ENCODE measurements at places on chromosomes 1 and 21.

DNA sequence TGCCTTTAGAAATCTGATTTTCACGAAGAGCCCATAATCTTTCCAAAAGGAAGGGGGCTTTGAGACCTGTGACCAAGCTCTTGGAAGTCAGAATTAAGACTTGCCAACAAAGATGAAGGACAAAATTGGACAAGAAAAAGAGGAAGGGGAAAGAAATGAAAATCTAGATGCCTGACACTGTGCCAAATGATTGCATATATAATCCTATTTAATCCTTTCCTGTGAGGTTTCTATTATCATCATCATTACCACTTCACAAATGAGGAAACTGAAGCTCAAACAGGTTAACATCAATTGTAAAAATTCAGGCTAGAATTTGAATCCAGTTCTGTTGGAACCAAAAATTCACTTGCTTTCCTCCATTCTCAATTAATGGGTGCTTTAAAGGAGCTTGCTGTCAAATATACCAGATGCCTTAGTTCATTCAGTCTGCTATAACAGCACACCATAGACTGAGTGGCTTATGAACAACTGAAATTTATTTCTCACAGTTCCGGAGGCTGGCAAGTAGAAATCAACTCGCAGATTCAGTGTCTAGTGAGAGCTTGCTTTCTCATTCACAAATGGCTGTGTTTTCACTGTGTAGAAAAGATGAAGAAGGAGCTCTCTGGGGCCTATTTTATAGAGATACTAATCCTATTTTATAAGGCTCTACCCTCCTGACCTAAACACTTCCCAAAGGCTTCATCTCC is 197.5 kb upstream of the ST6GALNAC5 start:
- DNase-seq: no peak

DNA sequence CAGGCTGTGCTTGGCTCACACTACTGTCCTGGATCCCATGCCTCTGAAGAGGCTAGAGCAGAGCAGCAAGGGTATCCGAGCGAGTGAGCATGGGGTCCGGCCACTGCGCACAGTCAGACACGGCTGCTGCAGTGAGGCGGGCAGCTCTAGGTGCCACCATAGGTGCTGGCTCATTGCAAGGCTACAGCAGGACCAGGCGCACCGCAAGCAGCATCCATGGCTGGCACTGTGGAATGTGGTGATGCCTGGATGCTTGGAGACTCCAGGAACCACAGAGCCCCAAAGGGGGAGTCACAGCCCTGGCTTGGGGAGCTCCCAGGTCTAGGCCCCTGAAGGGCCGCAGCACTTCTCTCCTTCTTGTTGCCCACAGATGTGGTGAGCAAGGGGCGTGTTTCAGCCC is 47.2 kb downstream of the ATP6V1G3 start:
- DNase-seq: no peak

DNA sequence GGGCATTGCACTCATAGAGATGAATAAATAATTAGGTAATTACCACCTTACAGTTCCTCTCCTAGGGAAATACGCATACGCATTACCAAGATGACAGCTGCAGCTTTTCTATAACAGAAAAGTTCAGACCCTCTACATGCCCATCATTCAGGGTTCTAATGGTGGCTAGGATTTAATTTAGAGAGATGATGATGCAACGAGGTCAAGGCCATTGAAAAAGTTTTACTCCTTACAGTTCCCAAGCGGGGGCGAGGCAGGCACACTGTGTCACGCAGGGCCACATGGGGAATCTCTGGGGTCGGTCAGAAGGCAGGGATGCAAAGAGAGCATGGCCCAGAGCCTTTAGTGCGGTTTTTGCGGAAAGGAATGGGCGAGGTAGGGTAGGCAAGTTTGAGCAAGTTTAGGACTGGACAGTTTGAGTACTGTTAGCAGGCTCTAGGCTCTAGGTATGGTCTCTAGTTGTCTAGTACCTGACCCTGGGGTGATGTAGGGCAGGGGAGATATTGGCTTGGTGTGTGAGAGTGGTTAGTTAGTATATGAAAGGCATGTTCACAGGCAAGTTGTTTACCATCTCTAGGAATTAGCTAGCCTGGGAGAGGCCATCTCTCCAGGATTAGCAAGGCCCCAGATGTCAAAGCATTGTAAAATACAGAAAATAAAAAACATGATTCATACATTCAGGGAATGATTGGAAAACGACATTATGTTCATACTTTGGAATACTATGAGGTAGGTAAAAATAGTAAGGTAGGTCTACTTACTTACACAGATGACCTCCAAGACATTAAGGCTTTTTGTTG is 29.6 kb upstream of the ID3 start:
- DNase-seq: no peak

DNA sequence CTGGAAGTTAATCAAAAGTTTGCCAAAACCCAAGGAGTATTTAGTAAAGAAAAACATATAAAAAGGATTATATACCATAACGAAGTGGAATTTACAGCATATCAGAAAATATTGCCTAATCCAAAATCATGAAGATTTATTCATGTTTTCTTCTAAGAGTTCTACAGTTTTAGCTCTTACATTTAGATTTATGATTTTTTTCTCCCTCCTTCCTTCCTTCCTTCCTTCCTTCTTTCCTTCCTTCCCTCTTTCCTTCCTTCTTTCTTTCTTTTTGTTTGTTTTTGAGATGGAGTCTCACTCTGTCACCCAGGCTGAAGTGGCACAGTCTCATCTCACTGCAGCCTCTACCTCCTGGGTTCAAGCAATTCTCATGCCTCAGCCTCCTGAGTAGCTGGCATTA is 15.7 kb upstream of the PRSS38 start:
- DNase-seq: no peak

GRCh38 chr21:44334329-44335030 is 4.7 kb downstream of the CFAP410 start:
- no peak for DNase-seq

DNA sequence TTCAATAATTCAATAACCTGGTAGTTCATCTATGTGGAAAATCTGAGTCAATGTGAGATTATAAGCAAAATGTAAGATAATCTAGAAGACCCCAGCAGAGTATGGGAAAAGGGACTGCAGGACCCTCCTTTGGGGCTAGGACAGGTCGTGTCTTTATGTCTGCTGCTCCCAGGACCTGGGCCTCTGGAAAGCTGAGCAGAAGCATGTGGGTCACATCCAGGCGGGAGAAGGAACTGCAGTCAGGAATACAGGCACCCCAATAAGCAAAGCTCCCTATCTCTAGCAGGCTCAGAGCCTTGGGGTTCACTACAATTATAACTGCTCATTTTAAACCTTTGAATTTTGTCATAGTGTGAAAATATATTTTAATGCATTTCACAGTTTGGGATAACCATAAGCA is 73.9 kb upstream of the MCOLN3 start:
- no peak for DNase-seq

DNA sequence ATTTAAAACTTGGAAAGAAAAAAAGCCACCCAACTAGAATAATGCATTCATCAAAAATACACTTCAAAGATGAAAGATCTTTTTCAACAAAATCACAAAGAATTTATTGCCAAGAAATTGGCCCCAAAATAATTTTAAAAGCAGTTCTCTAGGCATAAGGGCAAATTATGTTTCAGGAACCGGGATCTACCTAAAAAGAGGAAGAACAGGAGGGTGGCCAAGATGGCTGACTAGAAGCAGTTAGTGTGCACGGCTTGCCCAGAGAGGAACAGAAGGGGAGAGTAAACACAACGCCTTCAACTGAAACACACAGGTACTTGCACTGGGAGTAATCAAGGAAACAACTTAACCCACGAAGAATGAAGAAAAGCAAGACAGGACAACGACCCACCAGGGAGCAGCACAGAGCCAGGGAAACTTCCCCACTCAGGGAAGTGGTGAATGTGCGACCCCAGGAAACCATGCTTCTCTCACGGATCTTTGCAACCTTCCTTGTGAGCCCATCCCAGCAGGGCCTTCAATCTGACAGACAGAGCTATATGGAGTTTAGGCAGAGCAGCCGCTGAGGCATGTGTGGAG is 46.1 kb downstream of the ACKR1 start:
- no peak for DNase-seq

DNA sequence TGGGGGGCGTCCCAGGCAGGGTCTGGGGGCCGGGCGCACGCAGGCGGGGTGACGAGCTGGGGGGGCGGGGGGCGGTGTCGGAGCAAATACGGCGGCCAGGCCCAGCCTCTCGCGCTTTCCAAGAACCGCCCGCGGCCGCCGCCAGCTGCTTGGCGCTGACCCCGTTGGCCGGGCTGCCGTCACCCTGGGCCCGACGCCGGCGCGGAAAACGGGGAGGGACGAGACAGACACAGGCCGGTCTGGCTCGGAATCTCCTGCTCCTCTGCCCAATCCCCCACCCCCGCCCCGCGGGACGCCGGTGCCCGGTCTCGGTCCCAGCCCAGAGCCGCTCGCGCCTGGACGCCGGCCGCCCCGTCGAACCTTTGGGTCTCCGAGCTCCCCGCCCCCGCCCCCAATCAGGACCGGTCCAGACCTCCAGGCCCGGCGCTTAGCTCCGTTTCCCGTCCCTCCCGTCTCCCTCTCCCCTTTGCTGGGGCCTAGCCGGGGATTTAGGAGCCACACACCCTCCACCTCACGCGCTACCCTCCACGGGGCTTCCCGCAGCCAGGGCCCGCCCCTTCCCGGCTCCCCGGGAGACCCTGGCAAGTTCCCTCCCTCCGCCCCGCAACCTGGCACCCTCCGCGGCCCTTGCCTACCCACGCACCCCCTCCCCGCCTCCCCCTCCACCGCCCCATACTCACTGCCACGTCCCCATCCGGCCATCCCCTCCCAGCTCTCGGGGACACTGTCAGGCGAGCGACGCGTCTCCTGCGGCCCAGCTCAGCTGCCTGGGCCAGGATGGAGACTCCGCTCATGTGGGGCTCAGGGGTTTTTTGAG is 800 bp upstream of the MMP23B start:
- DNase-seq: no peak

- DNase-seq: no peak
Measured at GRCh38 chr1:84462118-84462517, 16.9 kb upstream of the RPF1 start.

DNA sequence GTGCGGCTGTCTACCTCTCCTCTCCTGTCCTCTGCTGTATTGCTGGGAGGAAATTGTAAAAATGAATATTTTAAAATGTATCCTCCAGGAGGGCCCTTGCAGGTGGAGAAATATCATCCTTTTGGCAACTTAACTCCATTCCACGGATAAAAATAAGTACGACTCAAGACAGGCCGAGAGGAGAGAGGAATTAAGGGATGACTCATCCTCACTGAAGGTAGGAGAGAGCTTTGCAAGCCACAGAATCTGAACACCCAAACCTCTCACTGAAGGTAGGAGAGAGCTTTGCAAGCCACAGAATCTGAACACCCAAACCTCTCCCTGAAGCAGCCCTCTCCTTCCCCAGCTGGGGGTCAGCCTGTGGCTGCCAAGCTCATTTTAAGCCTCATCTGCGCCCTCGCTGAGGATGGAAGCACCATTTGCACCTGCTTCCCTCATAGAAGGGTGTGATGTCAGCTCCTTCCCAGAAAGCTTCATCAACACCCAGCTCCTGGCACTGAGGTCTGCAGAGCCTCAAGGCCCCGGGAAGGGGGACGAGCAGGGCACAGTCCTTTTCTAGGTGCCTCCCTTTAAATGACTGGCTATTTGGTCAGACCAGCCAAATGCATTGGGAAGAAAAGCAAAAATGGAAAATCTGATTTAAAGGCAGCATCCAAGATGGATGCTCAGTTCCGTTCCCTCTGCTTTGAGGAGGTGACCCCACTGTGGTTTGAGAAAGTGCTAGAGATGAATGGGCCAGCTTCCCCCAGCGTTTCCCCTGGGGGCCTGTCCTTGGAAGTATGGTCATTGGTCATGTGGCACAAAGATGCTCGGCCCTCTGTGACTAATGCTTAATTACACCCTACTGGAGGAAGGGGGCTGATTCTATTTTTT is 12.9 kb upstream of the SELENON start:
- no peak for DNase-seq

- DNase-seq: no peak
Measured at GRCh38 chr1:40820251-40820797, 36.7 kb downstream of the KCNQ4 start.

DNA sequence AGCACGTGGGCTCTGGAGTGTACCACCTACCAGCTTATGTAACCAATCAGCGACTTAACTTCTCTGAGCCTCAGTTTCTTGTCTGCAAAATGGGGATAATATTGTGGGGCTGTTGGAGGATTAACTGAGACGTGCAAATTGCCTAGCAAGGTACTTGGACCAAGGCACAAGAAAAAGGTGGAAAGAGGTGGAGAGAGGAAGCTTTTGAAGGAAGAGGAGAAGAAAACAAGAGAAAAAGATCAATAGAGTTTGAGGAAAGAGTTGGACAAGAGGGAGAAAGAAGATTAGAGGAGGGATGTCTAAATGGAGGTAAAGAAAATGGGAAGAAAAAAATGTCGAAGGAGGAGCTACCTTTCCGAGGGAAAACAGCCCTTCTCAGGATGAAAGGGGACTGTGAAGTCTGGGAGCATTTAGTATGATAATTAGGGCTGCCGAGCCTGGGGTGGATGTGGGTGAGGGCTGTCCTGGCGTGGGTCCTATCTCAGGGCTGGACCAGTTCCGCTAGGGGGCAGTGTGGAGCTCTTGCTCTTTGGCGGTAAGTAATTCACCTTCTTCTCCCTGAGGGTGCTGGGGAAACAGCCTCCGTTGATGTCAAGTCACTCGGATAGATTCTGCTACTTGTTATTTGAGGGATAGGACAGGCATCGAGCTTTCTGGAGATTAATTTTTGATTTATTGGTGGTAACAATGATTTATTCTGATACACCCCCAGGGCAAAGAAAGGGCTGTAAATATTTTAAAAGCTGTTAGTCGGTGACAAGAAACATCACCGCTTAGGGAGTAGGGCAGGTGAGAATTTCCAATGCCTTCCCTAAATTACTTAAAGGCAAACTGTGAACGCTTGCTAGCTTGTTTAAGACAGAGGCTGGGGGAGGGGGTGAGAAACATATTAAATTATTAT is 79.0 kb upstream of the NFASC start:
- DNase-seq: peak; percentile 73

- DNase-seq: no peak
Measured at GRCh38 chr1:223718850-223719249, 6.5 kb downstream of the CAPN2 start.

DNA sequence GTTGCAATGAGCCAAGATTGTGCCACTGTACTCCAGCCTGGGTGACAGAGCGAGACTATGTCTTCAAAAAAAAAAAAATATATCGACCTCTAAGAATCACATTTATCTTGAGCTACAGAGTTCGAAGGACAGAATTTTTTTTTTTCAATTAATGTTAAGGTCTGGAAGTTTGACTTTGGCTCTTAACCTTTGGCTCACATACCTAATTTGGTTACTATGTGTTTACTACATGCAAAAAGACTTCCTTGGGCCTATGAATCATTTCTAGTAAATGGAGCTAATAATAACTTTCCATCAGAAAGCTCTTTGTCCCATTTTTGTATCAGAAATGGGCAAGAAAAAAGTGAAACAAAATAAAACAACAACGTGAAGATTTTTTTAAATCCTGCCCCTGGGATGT is 351.2 kb downstream of the SMYD3 start:
- DNase-seq: no peak

GRCh38 chr1:60874718-60875117 is 207.6 kb upstream of the NFIA start:
- DNase-seq: peak; percentile 13

- no peak for DNase-seq
Measured at GRCh38 chr1:222390181-222390580, 157.7 kb downstream of the HHIPL2 start.

GRCh38 chr1:6675941-6676340 is 25.7 kb downstream of the DNAJC11 start:
- DNase-seq: no peak

GRCh38 chr1:108152782-108153222 is 47.3 kb downstream of the SLC25A24 start:
- DNase-seq: no peak

GRCh38 chr1:181538836-181539235 is 55.5 kb downstream of the CACNA1E start:
- DNase-seq: no peak

- DNase-seq: no peak
Measured at GRCh38 chr1:245566952-245567351, 412.2 kb downstream of the KIF26B start.

Measured in stimulated activated CD8-positive, alpha-beta memory T cell treated with anti-CD3 and anti-CD28 coated beads, Interleukin-2, amount 100 ng/mL, for 48 hours (primary cell).